ENCODE measurements at places on chromosomes 12 and 14. TPM values are rescaled to one million over a fixed set of nuclear protein-coding genes. Genes with fewer than 3 reads are reported as not detected.

GRCh38 chr12:82440885-82441284 lies 82.6 kb downstream of the METTL25 start:
- no peak for DNase-seq

The DENND5B gene
- total RNA-seq = 0.76 TPM

GRCh38 chr12:30796891-30797371 lies 42.2 kb upstream of the CAPRIN2 start:
- no peak for DNase-seq

The BBOF1 gene
- total RNA-seq = 2.1 TPM

- no peak for DNase-seq
Measured at GRCh38 chr12:96094201-96094600, 58.8 kb upstream of the LTA4H start.

The LMNTD1 gene
- not detected for total RNA-seq

DNA sequence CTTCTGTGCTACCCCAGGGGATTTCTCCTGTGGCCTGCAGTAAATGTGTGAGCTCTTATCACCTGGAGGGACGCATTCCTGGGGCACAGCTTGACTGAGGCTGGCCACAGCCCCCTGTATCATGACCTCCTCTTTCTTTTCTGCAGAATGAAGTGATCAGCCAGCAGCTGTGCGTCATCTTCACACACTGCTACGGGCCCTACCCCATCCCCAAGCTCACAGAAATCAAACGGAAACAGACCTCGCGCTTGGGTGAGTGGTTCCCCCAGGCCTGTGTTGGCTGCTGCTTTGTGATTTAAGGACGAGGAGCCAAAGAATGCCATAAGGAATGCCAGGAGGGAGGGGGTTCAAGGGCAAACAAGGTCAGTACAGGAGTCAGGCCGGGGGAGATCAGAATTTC lies 50.5 kb upstream of the PWP1 start:
- DNase-seq = no peak

DNA sequence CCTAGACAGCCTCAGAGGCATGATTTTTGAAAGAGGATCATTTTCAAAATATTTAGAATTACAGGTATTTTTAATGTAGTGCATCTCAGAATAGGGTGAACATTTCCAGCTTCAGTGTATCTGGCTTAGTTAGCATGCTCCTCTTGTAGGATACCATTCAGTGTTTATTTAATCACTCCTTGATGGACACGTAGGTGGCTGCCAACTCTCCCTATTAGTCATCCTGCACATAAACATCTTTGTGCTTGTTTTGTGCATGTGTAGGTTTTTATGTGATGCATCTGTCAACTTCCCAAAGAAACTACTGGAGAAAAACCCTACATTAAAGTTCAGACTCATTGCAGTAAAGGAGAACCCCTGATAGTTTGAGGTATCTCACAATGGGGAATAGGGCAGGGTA lies 52.5 kb upstream of the RBM19 start:
- DNase-seq = no peak

DNA sequence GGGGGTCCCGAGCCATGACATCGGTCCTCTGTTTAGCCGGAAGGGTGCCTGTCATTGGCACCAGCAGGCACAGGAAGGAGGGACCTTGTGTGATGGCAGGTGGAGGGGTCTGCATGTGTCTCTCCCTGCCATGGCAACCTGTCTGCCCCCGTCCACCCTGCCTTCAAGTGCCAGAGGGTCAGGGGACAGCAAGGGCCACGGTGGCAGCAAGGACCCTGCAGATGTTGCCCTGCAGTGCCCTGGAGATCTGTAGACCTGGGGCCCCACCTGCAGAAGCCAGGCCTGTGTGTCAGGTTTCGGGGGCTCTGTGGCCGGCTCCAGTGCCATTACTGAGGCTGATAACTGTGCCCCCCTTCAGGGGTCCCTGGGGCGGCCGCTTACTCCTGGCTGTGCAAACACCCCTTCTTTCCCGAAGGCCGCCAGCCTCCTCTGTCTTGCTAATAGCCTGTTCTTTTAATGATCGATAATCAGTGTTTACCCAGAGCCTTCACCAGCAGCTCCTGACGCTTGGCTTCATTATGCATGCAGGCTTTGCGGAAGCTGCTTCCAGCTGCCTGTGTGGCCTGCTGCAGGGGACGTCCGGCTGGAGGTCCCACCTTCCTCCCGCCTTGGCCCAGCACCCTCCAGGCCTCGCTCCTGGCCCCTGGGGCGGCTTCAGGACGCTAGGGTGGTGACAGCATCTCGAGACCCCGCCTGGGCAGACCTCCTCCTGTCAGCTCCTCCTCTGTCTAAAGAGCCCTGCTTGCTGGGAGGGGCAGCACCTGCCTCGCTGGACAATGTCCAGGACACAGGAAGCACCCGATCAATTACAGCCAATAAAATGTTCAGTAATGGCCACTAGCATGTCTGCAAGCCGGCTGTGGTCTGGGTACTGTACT lies 153.0 kb downstream of the KIF26A start:
- no peak for DNase-seq

The OAS1 gene
- 41.9 TPM for total RNA-seq

The B4GALNT3 gene
- 1.3 TPM for total RNA-seq

DNA sequence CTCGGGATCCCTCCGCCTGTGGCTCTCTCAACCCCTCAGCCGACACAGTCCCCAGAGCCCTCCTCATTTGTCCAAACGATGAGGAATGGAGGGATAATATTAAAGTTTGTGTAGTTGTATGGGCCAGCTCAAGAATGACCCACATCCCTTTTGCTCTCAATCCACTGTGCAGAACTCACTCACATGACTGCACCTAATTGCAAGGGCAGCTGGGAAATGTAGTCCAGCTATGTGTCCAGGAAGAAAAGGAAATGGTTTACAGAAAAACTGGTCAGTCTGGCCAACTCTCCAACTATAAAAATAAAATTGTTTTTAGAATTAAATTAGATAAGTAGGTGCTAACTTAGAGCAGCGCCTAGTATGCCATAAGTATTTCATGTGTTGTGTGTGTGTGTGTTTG lies 66.6 kb downstream of the GALNT8 start:
- no peak for DNase-seq
